ENCODE measurements at places on chromosomes 1 and 21. TPM values are rescaled to one million over a fixed set of nuclear protein-coding genes. Genes with fewer than 3 reads are reported as not detected.

Gene RIPK4
- polyA plus RNA-seq, result 29.2 TPM

Gene PGBD2
- polyA plus RNA-seq, result 2.4 TPM

Gene PFDN2
- 166 TPM for polyA plus RNA-seq

Gene C21orf91
- polyA plus RNA-seq, result 3.0 TPM

Gene KRTAP13-4
- polyA plus RNA-seq, result not detected

Gene CATSPERE
- 0.31 TPM for polyA plus RNA-seq

Gene DMRTA2
- polyA plus RNA-seq, result not detected

Gene FMOD
- 39.7 TPM for polyA plus RNA-seq

Gene TRIM62
- 0.76 TPM for polyA plus RNA-seq

Gene C1orf105
- not detected for polyA plus RNA-seq

Gene LAX1
- 0.20 TPM for polyA plus RNA-seq

Gene ACOT11
- polyA plus RNA-seq, result 5.5 TPM

Gene CHI3L2
- polyA plus RNA-seq, result 5.7 TPM

Gene OLFML3
- 23.1 TPM for polyA plus RNA-seq

Gene RPE65
- polyA plus RNA-seq, result 0.03 TPM

Gene TMEM200B
- 1.4 TPM for polyA plus RNA-seq

Gene PAPPA2
- polyA plus RNA-seq, result under 0.01 TPM

Gene OXCT2
- 1.5 TPM for polyA plus RNA-seq

Measured in stomach (tissue), 19 donors.